Motor neuron (in vitro differentiated cells): ENCODE measurements at places on chromosomes 7 and 10. TPM values are rescaled to one million over a fixed set of nuclear protein-coding genes. Genes with fewer than 3 reads are reported as not detected.

Gene SLC39A12
- total RNA-seq, result 0.11 TPM in 1 of 2 replicates, not detected in the other

Gene EMX2
- total RNA-seq, result 0.34 and 0.87 TPM in 2 replicates

Gene DEPP1
- total RNA-seq, result 13.2 and 14.3 TPM in 2 replicates

Gene CAMK1D
- total RNA-seq, result 9.2 and 10.8 TPM in 2 replicates

Gene PTPN12
- total RNA-seq, result 24.5 and 31.1 TPM in 2 replicates
